ENCODE measurements at places on chromosomes 16 and 17.

- no peak for DNase-seq
Observed at GRCh38 chr17:42618442-42619150, 9.1 kb downstream of the TUBG1 start.

GRCh38 chr17:28549236-28550132 is 2.9 kb downstream of the UNC119 start:
- peak; percentile 56 for DNase-seq

DNA sequence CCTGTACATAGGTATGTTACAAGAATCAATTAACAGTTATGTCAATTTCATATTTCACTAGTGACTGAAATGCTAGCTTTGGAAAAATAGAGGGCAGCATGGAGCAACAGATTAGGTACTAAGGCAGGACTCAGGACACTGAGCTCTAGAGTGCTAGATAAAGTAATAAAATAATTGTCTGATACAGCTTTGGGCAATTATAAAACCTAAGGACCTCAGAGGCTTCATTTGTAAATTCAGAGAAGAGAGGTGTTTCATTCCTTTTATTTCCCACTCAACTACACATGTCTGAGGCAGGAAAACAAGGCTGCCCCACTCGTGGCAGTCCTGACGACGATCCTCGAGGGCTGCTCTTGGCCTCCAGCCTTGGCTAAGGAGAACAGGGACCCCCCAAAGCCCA is 81.5 kb downstream of the CA4 start:
- DNase-seq, result no peak

GRCh38 chr17:69723741-69724140 is 309.2 kb downstream of the MAP2K6 start:
- no peak for DNase-seq

DNA sequence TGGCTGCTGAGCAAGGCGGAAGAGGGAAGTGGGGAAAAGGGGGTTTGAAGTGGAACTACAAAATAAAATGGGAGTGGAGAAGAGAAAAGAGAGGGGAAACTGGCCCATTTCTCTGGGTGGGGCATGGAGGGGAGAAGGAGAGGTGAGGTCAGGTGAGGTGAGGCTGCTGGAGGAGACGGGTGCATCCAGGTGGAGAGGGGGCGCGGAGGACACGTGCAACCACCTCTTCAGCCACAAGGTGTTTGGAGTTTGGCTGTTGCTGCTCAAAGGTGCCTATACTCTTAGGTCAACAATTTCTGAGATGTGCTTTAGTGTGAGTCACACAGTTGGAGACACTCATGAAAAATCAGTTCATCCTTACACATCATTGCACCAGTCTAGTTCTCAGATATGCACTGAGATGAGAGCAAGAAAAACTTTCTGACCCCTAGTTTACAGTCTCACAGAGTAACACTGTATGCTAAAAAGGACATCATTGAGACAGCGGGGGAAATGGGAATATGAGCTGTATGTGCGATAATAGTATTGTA is 4.8 kb downstream of the SLC6A4 start:
- DNase-seq, result no peak

DNA sequence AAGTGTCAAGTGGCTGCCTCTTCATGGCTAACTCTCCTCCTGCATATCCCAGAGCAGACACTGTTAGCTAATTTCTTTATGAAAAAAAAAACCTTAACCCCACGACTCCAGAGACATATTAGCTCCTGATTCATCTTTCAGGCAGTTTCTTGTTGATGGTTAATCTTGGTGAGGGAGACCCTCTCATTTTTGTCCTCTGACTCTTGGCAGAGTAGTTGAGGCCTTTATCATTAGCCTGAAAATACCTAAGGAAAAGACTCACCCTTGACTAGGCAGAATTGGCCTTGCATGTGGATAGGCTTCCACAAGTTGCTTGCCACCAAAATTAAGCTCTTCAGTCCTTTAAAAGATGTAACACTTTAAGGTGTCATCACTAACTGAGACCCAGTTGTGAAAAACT is 4.0 kb downstream of the CRYBA1 start:
- DNase-seq, result no peak

DNA sequence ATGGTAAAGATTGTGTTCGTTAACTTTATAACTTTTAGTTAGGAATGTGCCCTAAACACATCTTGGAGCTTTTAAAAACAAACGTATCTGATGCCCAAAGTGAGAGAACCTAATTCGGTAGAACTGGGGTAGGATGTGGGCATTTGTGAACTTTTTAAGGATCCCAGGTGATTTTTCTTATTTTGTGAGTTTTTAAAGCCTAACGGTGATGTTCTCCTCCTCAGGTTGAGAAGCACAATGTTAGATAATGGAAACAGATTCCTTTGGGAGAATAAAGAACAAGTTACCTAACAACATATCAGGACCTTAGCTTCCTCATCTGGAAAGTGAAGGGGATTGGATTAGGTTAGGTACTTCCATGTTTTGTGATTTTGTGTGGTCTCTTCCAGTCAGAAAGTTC is 687 bp downstream of the SAP30BP start:
- no peak for DNase-seq

- no peak for DNase-seq
Observed at GRCh38 chr16:31143694-31144148, 6.1 kb downstream of the PRSS36 start.

- DNase-seq, result no peak
Observed at GRCh38 chr16:2427526-2427925, 1.7 kb upstream of the CCNF start.

GRCh38 chr17:21042458-21043295 is at the start of gene USP22:
Gene USP22, minus strand, starts transcription at chr17:21043011. Its CDS starts 176 bp downstream, at chr17:21042835.
- peak; percentile 90 for DNase-seq

DNA sequence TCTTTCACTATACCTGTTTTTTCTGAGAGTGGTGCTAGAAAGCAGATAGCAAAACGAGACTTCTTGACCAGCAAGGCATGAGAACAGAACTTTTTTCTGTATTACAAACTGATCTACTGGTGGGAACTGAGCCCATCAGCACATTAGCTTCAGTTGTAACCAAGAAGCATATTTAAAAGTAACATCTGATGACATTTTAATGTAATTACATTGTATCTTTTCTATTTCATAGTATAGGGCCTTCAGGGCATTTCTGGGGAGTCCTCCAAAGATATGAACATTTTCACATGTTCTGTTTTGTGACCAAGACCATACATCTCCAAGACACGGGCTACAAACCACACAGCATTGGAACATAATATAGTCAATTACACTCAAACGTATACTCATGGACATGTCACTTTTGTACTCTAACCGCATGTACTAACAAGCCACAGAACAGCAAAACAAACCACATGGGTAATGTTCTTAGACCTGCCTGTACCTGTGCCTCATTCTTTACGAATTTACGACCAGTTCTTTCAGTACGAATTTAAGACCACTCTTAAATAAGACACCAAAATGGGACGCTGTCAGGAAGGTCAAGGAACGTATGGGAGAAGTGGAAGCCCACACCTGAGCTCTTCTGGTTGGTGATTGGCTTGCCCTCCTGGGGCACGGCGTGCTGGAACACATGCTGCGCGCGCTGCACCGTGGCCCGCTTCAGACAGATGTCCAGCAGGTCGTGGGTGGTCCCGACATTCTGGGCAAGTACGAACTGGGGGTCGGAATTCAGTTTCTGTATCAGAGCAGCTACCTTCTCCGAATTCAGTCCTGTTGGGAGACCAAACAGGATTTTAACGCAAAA is 825 bp downstream of the BLMH start:
- DNase-seq, result peak; percentile 6

GRCh38 chr16:17544785-17545184 is 74.0 kb upstream of the XYLT1 start:
- DNase-seq, result peak; percentile 21

GRCh38 chr17:27496005-27496404 is 39.8 kb downstream of the KSR1 start:
- DNase-seq, result no peak

GRCh38 chr17:61383689-61384201 is 15.9 kb upstream of the TBX2 start:
- no peak for DNase-seq

GRCh38 chr17:36152639-36153120 is 23.8 kb downstream of the TBC1D3B start:
- DNase-seq, result no peak

GRCh38 chr17:77798481-77798880 is 160.0 kb upstream of the TNRC6C start:
- DNase-seq, result no peak

GRCh38 chr16:67248401-67249177 is at the start of gene SLC9A5:
Gene SLC9A5, plus strand, starts transcription at chr16:67248979. Its CDS starts 36 bp downstream, at chr16:67249015.
- DNase-seq, result peak; percentile 20

DNA sequence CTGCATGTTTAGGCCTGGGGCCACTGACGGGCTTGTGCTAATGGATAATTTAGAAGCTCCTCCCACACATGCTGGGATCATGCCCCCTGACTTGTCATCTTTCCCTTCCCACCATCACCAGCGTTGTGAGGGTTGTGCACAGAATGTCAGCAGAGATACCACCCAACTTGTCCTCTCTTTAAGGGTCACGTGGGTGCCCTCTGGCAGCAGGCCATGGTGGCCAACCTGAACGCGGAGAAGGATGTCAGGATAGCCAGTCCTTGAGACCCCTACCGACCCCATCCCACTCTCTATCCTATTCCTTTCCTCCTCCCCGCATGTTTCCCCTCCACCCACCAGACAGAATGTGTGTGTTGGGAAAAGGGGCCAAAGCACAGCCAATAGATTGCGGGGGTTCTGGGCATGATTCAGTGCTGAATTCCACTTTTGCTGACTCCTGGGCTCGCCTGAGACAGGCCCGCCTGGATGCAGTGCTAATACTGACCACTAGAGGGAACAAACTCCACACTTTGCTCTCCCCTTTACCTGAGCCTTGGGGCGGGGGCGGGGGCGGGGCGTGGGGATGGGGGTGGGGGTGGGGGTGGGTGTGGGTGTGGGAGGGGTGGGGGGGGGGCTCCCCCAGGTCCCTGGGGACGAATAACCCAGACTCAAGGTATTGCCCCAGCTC is at the start of gene GH2:
GH2 (minus strand) TSS at position 10 of the 667 bp plus-strand sequence. CDS start 143 bp downstream, outside the sequence.
- peak; percentile 50 for DNase-seq

DNA sequence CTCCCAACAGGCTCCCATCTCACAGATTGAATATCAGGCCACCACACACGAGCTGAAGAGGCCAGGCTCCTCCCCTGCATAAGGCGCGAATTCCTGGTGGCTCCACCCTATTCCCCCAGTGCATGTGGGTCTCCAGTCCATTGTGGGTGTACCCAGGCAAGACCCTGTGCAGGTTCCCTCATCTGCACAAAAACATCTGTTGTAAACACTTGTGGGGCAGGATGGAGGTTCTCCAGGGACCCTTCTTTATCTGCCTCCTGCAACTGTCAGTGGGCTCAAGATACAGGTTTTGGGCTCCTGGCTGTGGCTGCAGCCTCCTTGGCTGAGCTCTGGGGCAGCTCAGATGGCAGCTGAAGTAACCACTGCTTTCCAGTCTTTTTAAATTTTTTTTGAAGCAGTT is 17.6 kb upstream of the LGALS9 start:
- no peak for DNase-seq

DNA sequence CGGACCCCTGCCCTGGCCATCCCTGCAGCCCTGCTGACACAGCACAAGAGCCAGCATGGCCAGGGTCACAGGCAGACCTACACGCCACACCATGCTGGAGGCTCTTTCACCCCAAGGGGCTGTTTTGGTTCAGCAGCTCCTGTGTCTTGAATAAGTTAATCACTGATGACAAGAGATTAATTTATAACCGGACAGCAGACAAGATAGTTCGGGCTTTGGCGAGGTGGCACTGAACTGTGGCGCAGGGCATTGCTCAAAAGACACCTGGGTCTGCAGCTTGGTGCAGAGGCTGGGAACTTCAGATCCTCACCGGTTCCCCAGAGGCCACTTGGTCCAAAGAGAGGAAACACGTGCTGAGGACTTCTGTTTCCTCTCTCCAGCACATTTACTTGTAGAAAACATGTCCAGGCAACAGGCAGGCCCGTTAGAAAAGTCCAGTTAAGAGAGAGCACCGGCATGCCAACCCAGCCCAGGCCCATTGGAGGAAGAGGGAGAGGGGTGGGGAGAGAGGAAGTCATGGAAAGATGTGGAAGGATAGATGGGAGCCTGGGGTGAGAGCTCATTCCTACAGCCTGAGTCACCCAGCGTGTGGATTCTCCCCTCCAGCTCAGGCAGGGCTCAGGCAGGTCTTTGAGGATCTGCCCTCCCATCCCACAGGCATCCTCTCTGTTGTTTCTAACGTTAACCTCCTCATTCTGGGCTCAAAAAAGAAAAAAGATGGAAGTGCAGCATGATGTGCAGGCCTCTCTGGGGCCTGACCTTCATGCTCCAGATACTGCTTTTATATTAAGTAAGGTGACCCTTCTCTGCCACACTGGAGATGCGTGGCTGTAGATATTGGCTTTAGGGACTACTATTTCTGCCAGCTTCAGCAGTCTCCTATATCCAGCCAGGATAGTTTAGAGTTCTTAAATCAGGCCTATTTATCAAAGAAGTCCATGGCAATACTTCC is 80.0 kb upstream of the HNF1B start:
- DNase-seq, result no peak

DNA sequence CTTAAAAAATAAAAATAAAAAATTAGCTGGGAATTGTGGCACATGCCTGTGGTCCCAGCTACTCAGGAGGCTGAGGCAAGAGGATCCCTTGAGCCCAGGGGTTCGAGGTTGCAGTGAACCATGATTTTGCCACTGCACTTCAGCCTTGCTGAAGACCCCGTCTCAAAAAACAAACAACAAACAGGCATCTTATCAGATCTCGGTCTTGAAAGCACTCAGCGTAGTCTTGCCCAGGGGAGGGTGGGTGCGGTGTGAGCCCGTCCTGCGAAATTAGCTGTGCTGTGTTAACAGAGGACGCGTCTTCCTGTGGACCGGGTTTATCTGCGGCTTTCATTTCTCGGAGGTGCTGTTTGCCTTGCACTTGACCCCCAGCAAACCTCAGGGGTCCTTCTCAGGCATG is 5.4 kb downstream of the GAA start:
- no peak for DNase-seq

DNA sequence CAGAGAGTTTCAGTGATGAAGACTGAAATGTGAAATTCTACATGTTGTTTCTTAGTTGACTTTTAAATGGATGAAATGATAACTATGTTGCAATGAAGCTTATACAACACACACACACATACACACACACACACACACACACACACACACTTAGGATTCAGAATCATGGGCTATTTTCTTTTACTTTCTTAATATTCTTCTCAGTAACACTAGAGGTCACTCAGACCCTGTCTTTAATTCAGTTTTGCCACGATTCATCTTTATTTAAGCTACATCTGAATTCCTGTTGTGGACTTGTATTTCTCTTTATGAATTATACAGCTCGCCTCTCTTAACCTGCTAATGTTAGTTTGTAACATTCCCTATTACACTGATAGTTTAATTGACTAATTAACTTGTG is 109.6 kb upstream of the GOT2 start:
- DNase-seq, result no peak

All from T-helper 9 cell (primary cell).